ENCODE measurements at places on chromosomes 2 and 18.

DNA sequence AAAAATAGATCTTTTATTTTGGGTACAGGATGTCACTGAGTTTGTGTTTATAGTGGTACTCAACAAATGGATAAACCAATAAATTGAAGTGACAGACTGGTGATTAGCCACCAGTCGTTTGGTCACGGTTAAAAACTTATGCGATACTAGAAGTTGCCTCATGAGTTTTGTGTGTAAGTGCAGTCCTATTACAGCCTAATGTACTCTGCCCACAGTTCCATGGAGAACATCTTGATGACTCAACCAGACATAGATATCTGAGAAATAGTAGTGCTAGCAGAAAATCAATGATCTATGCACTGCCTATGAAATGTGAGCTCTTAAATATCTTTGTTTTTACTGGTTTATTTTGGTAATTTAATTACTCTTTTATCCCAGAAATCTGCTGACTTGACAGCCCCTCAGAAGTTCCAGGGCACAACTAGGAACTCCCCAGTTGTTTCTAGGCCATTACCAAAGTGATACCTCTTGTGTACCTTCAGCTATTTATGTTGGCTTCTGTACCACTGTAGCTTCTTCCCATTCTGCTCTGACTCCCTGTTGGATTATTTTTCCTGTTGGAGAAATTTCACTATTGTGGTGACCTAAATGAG is 209.1 kb upstream of the KCNJ3 start:
- no peak for DNase-seq

GRCh38 chr18:55862693-55863390 is 274.9 kb upstream of the TCF4 start:
- DNase-seq: no peak

DNA sequence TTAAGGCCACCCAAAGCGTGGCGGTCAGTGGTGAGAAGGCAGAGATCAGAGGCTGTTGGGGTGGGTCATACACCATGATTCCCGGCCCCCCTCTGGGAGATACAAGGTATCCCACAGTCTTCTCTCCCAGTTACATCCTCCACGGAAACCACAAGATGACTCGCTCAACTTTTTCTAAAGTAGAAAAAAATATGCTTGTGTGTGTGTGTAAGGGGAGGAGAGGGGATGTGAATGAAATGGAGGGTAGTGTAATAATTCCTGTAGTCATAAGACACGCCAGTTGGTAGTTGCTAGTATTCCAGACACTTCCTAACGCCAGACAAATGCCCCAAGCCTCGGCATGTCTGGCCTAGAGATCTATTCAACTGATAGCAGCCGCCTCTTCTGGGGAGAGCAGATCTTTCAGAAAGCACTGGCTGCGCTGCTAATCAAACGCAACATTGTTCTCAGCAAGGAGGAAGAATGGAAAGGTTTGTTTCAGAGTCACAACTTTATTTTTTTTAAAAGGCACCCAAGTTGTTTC is 143.5 kb downstream of the TGIF1 start:
- no peak for DNase-seq

GRCh38 chr2:72963423-72964145 is 46.3 kb downstream of the EMX1 start:
- no peak for DNase-seq

DNA sequence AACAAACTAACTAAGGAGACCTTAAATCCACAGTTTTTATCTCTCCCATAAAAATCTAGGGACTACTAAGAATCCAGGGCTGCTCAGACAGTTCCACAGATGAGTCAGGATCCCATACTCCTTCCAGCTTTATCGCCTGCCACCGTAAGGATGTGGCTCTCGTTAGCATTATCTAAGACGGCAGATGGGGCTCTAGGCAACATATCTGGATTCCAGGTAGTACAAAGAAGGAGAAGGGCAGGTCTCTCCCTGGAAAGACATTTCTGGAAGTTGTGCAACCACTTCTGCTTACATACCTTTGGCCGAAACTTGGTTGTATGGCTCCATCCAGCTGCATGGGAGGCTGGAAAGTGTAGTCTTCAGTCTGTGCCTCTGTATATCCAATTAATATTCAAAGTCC is 149.4 kb downstream of the SP3 start:
- no peak for DNase-seq

- DNase-seq: peak; percentile 11
Measured at GRCh38 chr2:68762665-68763064, 28.1 kb downstream of the ARHGAP25 start.

- no peak for DNase-seq
Measured at GRCh38 chr2:9268301-9269080, 61.9 kb downstream of the ASAP2 start.

DNA sequence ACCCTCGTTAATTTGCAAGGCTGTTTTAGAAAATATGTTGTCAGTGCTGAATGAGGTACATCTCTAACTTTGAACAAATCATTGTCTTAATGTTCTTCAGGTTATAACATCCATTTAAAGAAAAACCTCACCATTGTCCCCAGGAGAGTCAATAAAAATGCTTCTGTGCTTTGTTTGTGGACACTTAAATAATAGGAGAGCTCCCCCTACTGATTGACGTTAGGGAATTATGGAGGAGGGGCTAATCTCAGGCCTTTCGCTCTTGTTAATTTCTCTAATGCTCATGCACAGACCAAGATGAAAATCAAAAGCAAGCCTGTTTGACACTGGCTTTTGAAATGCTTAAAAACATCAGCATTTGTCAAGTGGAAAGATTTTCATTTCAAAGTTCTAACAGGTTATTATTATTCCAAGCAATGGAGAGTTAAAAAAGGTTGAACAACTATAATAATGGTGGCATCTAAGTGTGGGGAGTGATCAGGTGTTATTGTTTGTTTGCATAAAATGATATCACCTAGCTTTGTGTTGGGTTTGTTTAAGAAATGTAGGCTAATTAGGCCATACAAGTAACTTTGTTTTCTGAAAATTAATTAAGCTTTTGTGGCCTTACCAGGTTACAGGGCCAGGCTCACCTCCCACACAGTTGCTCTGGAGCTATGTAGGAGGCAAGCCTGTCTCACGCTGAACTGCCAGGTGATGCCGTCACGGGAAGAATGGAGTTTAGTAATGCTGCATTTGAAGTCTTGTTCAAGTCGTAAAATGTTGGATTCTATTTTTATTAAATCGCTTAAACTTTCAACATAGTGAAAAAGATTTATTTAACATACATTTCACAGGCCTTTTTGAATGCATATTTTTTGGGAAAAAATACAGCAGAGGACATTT is 51.7 kb upstream of the SMIM21 start:
- peak; percentile 51 for DNase-seq

GRCh38 chr2:230416061-230416721 is at the start of gene SP100:
TSS of gene SP100 (plus strand) at chr2:230416201. CDS start at chr2:230416297, 96 bp downstream.
- peak; percentile 72 for DNase-seq

GRCh38 chr2:45275242-45275805 is 266.1 kb upstream of the SIX2 start:
- DNase-seq: no peak

DNA sequence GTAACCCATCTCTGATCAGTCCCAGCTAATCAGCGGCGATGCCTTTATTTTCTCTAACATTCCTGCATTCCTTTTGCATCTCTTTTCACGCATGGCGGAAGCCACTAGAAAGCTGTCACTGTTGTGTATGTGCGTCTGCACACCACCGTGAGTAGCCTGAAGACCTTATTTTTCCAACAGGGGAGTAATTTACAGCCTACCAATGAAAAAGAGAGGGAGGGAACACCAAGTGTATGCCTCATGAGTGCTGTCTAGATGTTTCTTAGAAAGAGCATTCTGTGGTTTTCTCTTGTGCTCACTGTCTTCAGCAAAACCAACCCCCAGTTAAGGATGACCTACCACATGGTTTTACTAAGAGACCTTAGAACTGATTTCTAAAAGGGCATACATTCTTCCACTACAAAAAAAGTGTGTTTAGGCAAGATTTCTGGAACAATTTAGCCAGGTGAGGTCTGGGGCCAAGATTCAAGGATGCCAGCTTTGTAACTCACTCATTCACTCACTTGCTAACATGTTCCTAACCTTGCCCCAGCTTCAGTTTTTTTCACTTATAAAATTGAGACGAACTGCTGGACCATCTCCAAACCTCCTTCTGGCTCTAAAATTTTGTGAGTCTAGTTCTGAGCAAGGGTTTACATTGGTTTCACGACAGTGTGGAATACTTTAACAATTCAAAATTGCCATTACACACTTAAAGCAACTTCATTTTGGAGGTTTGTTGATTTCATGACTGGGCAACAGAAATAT is 51.4 kb downstream of the BCL2 start:
- no peak for DNase-seq

DNA sequence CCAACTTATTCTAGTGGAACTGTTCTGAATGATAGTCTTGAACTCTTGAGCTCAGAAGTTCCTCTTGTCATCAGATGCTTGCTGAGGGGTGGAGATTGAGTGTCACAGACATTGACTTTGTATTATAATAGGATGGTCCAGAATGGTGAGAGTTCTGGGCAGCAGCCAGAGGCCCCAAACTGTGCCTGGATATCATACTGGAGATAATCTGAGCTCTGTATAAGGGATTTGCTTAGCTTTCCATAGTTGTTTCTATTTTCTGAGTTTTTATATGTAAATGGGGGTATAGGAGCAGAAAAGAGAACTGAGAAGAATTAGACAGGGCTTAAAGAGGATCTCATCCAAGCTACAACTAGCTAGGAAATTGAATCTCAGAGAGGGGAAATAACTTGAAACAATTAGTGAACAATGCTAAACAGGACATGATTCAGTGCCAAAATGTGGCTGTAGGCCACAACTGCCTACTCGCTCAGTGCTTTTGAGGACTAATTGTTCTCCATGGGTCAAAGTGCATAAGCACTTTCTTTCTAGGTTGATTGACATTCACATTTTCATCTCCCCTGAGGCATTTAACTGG is 10.1 kb upstream of the LCLAT1 start:
- DNase-seq: no peak

- DNase-seq: no peak
Measured at GRCh38 chr2:7007488-7007845, 90.3 kb downstream of the RNF144A start.

DNA sequence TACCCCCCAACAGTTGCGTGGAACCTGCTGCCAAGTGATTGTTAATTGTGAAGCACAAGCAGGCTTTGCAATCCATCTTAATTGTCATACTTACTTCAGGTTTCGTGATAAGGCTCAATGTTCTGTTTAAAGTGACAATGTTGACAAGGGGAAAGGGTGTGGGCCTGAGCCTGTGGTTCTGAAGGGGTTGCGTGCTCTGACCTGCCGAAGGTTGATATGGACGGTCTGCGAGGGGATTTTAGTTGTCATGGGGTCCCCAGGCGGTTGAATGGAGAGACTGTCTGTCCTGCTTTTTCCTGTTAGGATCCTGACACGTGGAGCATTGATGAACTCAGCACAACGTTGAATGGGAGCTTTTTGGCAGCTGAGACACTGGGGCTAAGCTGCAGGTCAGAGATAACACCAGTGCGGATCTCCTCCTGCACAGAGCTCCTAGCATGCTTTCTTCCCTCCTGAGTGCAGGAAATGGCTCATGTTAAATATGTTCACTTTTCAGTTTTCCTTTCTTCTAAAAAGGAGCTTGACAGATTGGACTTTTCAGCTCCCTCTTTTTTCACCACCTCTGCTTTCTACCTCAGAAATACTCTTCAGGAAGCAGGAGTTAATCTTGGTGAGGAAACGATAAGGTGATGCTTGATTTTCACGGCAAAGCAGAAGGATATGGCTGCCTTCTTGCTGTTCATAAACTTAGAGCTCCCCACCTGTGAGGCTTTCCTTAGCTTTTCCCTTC is 62.9 kb upstream of the ZEB2 start:
- no peak for DNase-seq

DNA sequence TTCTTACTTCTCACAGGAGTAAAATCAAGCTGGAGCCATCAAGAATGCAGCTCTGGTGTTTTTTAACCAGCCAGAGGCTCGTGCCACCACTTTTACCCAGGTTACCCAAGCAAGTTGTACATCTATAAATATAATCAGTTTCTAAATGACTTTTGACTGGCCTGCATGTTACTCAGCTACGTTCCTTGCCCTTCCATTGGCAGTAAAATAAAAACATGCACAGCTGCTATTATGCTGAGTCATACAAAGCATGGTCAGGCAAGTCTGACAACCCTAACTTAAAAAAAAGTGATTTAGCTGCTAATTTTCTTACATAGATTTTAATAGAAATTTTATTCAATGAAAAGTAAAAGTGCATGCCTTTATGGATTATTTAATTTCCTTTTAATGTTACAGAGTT is 111.7 kb upstream of the CSRNP3 start:
- no peak for DNase-seq

DNA sequence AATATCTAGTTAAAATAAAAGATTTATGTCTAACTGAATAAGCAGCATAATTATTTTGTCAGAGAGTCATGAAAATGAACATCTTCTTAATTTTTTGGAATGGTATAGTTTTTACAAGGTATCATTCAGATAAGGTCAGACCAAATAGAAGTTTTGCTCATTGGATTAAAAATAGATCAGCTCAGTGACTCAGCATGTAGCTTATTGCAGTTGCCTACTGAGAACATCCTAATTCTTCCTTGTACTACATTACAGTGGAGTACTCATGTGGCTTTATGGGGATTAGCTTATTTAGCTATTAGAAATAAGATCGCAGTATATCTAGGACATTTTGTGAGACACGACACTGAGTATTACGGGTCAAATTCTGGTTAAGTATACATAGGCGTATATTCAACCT is 38.2 kb upstream of the PPM1B start:
- no peak for DNase-seq

DNA sequence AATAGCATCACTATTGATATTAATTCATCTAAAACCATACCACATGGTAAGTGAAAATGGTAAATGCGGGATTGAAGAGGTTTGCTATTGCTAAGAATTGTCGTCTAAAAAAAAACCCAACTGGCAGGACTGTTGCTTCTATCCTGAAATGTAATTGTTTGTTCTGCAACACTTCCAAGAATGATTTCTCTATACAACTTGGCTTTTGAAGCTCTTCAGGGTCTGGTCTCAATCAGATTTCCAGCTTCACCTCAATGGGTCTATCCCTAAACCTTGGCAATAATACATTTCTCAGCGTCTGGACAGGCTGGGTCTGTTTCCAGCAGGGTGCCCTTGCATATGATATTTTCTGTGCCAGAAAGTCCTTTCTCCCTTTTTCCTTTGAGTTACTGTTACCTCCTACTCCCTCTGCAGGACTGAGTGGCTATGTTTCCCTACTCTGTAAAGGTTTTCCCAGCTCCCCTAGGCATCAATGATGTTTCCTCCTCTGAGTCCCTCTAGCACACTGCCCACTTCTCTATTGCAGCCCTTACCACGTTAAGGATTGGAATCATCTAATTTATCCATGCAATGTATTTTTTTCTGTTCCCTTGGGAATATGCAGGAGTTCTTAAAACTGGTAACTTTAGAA is 118.2 kb upstream of the REV1 start:
- no peak for DNase-seq

- DNase-seq: no peak
Measured at GRCh38 chr2:219508444-219508734, 5.9 kb upstream of the ASIC4 start.

DNA sequence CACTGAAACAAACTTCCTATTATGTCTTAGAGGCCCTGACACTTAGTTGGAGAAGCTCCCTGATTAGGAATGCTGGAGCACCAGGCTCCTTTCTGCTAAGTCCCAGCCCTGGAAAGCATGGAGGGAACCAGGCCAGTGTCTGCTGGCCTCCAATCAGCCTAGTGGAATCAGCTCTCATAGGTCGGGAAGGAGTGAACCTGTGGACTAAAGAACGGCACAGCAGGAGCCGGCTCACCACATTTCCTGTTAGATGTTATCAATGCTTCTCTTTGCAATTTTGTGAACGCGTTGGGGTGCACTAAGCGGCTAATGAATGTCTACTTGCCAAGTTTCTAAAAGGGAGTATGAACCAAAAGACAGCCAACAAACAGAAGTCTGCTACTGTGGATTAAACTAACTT is 296.6 kb downstream of the NAPG start:
- no peak for DNase-seq

- peak; percentile 51 for DNase-seq
Measured at GRCh38 chr2:207698301-207698700, 13.1 kb upstream of the CCNYL1 start.
